NCI-H748 treated with DMSO at 0.1 percent for 48 hours (cell line): ENCODE measurements at places on chromosomes 11 and 22.
A peak's percentile ranks its signal among the peaks of the same experiment; 100 is the strongest.

DNA sequence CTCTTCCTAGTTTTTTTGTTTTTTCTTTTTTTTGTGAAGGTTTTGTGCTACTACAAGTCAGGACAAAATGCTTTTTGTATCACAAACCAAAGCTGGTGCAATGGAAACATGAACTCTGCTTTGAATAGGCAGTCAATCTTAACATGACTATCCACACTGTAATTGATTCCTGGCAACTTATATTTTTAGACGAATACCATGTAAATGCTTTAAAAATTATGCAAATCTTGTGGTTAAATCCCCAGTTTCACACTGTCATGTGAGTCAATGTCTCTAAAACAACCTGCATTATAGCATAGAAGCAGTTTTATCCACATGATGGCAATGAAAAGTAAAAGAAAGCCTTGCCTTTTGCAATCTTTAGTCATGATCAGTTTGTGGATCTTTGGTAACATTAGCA is 8.9 kb downstream of the TRPC6 start:
- DNase-seq = no peak

- no peak for DNase-seq
Observed at GRCh38 chr11:76732643-76733042, 50.5 kb upstream of the TSKU start.

- no peak for DNase-seq
Observed at GRCh38 chr11:76663486-76663810, 7.1 kb downstream of the LRRC32 start.

DNA sequence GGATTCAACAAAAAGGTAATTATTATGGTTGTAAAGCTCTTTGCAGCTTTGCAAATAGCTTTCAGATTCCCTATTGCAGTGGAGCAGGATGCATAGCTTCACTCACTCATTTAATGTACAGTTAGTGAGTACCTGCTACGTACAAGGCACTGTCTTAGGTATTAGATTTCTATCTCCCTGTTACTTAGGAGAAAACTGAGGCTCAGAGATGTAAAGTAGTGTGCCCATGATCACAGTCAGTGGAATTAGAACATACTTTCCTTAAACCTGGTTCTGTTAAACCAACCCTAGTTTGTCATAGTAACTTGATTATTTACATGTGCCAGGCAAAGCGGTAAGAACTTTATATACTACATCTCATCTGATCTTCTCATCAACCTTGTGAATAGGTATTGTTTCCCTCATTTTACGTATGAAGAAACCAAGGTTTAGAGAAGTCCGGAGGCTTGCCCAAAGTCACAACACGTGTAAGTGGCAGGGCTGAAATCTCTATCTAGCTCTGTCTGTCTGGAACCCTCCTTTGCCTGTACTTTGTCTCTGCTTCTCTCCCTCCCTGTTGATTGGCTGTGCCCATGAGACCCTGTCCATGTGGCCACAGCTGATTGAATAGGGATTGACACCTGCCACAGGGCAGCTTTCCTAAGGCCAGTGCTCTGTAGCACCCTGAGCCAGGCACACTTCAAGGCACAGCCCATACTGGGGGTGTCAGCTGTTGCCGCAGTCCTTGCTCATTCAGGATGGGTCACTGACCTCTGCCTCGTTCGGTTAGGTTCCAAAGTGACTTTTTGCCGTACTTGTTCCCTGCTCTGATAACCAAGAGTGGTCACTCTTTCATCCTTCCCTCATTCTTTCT is 63.8 kb upstream of the PRSS23 start:
- DNase-seq = no peak

- no peak for DNase-seq
Observed at GRCh38 chr11:57179681-57180080, 2.1 kb upstream of the LRRC55 start.

- no peak for DNase-seq
Observed at GRCh38 chr11:72604256-72604655, 70.0 kb downstream of the PDE2A start.

DNA sequence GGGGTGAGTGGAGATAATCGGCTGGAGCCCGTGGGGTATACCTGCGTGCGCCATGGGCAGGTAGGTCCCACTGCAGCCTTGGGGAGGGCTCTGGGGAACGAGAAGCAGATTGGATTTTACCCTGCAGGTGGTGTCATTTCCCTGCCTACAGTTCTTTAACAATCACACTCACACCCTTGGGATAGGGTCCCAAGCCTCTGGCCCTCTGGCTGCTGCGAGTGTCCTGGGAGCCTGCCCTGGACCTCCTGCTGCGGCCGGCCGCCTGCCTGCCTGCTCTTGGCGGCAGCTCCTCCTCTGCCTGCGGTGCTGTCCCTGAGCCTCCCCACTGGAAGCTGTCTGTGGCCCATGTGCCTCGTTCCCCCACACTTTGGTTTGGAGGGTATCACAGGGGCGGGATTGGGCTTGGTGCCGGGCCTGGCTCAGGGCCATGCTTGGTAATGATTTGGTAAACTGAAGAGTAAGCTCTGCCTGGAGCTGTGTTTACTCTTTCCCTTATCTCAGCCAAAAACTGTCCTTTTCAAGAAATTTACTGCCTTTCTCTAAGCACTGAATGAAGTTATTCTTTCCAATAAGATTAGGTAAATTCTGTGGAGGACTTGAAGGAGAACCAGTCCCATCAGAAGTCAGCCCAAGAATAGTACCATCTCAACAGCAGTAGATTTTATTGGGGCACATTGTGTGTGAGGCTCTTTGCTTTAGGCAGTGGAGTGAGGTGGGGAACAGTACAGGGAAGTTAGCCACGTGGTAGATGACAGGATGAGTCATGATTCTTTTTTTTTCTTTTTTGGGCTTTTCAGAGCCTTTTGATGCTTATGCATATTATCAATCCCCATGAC is 53.7 kb downstream of the TBC1D22A start:
- no peak for DNase-seq

DNA sequence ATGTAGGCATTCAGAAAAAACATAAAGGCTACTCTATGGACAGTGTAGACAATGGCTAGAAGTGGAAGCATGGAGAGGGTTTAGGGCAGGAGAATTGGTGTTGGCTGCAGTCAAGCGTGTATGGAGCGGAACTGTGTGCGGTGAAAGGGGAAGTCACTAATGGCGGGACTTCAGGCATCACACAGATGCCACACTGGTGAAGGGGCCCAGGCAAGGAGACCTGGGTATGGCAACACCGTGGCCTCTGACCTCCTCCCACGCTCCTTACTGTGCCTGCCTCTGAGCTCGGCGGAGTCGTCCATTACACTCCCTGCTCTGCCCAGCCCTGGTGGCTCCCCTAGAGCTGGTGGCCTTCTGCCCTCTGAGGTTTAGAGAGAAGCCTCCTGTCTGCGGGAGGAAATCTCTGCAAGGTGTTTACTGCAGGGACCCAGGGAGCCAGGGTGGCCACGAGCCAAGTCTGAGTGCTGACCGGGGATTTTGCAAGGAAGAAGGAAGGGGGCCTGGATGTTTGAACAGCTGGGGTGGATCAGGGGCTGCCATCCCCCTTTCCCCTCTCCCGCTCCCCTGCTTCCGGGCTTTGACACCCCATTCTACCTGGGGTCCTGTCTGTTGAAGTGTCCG is 75.1 kb upstream of the TSPAN18 start:
- DNase-seq = no peak

- no peak for DNase-seq
Observed at GRCh38 chr11:46334211-46334610, 13.1 kb upstream of the DGKZ start.

DNA sequence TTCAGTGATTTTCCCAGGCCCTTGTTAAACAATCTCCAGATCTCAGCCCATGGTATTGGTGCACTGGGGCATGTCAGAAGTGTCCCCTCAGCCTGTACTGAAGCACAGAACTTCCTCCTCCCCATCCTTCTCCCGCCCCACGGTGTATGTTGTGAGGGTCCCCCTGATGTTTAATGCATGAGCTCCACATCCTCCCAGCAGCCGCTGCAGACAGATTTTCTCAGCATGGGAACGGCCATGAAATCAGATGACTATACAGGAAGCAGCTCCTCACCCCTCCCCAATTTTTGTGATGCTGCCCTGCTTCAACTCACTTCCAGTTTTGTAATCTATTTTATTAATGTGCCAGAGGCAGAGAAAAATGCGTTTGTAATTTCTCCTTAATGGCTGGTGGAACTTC is 406.0 kb downstream of the MIAT start:
- no peak for DNase-seq

DNA sequence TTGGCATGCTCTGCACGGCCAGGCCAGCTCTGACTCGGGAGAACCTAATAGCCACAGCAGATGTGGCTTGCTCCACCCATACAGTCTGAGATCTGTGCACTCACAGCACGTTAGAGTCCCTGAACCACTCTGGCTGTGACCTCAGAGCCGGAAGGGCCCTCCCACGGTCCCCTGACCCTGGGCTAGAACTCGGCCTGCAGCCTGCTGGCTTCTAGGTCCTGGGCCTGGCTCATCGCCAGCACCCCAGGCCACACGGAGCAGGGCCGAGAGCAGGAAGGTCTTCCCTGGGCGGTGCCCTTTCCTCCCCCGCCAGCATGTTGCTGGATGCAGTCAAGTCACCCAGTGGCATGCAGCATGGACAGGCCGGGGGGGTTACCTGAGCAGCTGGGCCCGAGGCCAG is 35.3 kb upstream of the TTLL12 start:
- DNase-seq = no peak

DNA sequence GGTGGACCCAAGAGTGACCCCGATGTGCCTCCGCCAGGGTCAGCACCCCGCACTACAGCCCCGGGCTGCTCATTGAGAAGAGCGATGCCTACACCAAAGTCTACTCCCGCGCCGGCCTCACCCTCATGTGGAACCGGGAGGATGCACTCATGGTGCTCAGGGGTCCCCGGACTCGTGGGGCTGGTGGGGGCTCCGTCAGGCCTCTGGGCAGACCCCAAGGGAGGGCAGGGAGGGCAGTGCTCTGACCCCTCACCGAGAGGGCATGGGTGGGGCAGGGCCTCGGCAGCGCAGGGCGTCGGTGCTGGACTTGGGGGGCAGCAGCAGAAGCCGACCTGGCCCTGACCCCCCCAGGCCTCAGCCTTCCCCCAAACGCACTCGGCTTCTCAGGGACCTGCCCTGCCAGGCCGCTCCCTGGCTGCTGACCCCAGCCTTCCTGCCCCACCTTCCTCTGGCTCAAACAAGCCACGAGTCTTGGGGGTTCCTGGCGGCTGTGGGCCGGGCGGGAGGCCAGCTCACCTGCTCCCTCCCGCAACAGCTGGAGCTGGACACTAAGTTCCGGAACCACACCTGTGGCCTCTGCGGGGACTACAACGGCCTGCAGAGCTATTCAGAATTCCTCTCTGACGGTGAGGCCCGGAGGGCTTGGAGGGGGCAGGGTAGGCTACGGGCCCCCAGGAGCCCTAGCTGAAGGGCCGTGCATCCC is 2.9 kb downstream of the MUC2 start:
- no peak for DNase-seq

GRCh38 chr11:36385121-36385970 is 89.3 kb downstream of the PRR5L start:
- peak; percentile 62 for DNase-seq

DNA sequence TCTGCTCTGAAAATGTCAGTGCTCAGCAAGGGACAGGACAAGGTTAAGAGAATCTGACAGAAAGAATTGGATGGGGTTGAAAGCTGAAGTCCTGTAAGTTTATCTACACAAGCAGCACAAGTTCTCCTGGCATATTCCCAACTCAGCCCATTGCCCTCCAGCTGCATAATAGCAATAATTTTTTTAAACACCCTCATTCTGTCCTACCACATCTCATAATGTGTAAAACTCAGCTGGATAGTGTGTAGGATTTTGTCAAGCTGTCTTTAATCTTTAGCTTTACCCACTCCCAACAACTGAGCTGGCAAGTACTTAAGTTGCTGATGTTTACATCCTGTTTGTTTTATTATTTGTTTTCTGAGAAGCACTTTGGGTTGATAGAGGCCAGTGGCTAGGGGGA is 158.9 kb downstream of the CADM1 start:
- DNase-seq = no peak

DNA sequence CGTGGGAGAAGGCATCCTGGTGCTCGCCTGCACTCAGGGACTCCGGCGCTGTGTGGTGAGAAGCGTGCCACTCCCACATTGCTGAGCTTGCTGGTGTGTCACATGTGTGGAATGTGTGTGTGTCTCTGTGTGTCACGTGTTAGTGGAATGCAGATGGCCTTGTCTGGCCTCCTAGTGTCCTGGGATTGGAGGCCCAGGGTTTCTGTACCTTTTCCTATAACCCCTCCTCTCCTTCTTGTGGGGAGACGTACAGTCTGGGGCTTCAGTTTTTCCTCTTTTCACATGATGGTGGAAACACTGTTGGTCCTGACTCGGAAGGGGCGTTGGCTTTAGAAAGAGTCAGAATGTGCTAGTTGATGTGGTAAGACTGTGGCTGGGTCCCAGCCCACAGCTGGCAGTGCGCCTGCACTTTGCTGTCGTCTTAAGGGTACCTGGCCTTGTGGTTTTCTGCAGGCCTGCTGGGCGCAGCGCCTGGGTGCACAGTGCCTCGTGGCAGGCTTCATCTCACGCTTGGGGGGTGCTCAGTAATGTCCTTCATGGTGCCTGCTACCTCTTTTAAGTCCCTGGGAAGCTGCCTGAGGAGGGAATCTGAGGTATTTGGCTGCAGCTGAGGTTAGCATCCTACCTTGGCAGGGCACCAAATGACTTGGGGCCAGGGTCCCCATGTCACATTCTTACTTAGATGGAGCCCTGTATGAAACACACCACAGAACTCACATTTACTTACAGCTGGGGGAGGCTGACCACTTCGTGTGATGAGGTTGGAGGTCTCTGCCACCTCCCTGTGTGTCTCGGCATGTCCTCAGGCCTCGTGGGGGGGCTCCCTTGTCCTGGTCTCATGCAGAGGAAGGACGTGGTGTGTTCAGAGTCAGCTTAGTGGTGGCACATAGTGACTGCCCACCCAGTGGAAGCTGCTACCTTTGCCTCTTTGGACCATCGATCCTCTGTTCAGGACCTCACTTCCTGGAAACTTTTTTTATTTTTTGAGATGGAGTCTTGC is 61.9 kb downstream of the MED15 start:
- no peak for DNase-seq

DNA sequence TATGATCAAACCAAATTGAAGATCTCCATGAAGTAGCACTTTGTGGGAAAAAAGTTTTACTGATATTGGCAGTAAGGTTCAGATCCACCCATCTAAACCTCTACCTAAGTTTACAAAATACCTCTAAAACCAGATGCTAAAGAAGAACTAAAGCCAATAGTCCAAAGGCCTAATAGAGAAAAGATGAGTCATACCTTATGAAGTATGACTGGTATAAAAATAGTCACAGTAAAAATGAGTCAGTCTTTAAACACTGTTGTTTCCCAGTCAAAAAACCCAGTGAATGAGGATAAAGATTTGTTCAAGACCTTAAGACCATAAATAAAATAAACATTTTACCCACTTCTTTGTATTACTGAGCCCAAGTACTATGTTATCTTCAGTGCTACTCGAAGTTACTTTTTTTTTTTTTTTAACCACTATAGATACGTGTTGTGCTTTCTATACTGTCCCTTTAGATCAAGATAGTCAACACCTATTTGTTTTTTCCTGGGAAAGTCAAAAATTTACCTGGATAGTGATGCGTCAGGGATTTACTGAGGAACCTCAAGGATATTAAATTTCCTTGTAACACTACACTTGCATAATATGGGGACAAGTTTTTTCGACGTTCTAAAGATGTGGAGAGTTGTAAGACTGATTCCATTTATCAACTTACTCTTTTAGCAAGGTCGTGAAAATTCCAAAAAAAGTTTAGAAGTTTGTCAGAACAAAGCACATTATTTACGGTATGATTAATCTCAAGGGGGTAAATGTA is 87.3 kb downstream of the CCDC73 start:
- no peak for DNase-seq
